ENCODE measurements at places on chromosomes 3 and 15.

- H3K27ac ChIP-seq = no peak overlapping the region
- ATAC-seq = no peak
- no peaks in the 10 kb centered on the region for H3K27me3 ChIP-seq
- no peak overlapping the region for H3K4me3 ChIP-seq
Observed at GRCh38 chr3:111899966-111900365, 40.9 kb downstream of the PHLDB2 start.

DNA sequence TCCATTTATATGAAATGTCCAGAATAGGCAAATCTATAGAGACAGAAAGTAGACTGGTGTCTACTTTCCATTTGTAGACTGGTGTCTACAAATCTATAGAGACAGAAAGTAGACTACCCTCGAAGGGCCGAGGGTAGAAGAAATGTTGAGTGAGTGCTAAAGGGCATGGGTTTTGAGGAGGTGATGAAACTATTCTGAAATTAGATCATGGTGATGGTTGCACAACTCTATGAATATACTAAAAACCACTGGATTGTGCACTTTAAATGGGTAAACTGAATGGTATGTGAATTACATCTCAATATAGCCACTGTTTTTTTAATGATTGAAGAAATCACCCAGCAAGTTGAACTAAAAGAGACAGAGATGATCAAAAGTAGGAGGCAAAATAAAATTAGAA, 27.9 kb downstream of the TP53BP1 start:
- no peak for ATAC-seq
- no peaks in the 10 kb centered on the region for H3K27me3 ChIP-seq
- H3K4me3 ChIP-seq = no peak overlapping the region
- peaks cover 5% of the 10 kb centered on the region for H3K4me1 ChIP-seq

- no peaks in the 10 kb centered on the region for H3K4me1 ChIP-seq
- no peak overlapping the region for H3K4me3 ChIP-seq
- no peaks in the 10 kb centered on the region for H3K27me3 ChIP-seq
- ATAC-seq = no peak
- peaks cover 5% of the 10 kb centered on the region for H3K36me3 ChIP-seq
Observed at GRCh38 chr3:104629038-104629437, 737.7 kb upstream of the ALCAM start.

- ATAC-seq = peak; percentile 35
- H3K27me3 ChIP-seq = no peaks in the 10 kb centered on the region
- H3K4me3 ChIP-seq = no peak overlapping the region
- no peaks in the 10 kb centered on the region for H3K4me1 ChIP-seq
- H3K36me3 ChIP-seq = no peaks in the 10 kb centered on the region
Observed at GRCh38 chr3:124260206-124260915, 268.4 kb upstream of the ROPN1 start.

DNA sequence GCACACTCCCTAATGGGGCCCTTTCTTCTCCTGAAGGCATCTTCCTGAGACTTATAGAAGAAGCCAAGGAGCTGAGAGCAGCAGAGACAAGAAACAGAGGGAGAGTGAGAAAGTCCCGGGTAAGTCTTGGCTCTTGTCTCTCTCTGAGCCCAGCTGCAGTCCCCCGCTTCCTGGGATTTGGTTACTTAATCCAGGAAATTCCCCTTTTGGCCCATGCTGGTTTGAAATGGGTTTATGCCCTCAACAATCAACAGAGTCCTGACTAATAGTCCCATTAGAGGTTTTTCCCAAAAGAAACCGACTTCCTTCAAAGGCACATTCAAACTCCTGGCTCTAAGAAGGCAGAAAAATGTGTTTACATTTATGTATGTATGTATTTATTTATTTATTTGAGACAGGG, 22.0 kb downstream of the TMEM158 start:
- H3K36me3 ChIP-seq = no peaks in the 10 kb centered on the region
- H3K4me1 ChIP-seq = no peaks in the 10 kb centered on the region
- no peak for ATAC-seq
- no peak overlapping the region for H3K27ac ChIP-seq

GRCh38 chr3:33659856-33660434, 58.1 kb downstream of the CLASP2 start:
- no peaks in the 10 kb centered on the region for H3K27me3 ChIP-seq
- ATAC-seq = no peak
- no peak overlapping the region for H3K4me3 ChIP-seq
- H3K27ac ChIP-seq = peak overlapping the region; percentile 72
- H3K4me1 ChIP-seq = peaks cover 29% of the 10 kb centered on the region
- H3K36me3 ChIP-seq = peaks cover 24% of the 10 kb centered on the region

DNA sequence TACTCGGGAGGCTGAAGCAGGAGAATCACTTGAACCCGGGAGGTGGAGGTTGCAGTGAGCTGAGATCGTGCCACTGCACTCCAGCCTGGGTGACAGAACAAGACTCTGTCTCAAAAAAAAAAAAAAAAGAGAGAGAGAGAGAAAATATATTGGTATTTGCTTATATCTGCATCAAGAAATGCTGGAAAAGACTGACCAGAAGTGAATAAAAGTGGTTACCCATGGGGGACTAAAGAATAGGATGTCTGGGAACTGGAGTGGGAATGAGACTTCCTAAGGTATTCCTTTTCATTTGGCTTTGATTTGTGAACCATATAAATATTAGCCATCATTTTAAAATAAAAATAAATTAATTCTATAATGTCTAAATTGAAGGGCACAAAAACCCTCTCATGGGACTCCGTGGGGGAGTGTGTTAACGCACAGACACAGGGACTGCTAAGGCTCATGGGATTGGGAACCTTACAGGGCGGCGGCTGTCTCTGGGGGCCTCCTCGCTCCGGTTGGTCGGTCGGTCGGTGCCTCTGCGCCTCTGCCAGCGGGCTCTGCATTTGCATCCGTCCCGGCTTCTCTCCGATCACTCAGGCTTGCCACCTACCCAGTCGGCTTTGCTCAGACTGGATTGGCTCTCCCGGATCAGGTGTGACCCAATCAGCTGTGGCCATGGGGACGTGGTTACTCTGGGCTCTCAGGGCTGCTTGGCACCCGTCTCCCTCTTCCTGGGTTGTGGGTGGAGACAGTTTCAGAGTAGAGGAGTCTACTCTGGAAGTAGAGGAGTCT, 12.7 kb upstream of the TSPAN3 start:
- peaks cover 50% of the 10 kb centered on the region for H3K4me1 ChIP-seq
- ATAC-seq = peak; percentile 96
- peak overlapping the region; percentile 80 for H3K27ac ChIP-seq
- H3K4me3 ChIP-seq = peak overlapping the region; percentile 74
- no peaks in the 10 kb centered on the region for H3K36me3 ChIP-seq
